ENCODE measurements at places on chromosomes 2 and 18.

GRCh38 chr18:14921031-14921430 is 173.1 kb downstream of the ANKRD30B start:
- DNase-seq: no peak

GRCh38 chr2:230866756-230867523 is 2.2 kb downstream of the ITM2C start:
- peak; percentile 51 for DNase-seq

DNA sequence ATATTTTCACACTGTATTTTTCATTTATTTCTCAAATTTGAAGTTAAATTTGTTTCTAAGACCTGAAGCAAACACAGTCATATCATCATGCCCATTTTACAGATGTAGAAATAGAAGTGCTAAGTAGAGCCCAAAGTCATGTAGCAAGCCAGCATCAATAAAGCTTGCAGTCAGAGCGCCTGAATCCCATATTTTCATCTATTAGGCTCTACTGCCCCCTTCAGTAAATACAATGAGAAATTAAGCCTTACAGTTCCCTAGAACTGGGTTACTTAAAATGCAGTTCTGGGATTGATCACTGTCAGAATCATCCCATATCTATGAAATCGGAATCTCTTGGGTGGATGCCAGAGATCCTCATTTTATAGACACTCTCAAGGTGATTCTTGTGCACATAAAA is 419.9 kb downstream of the TGIF1 start:
- peak; percentile 63 for DNase-seq

DNA sequence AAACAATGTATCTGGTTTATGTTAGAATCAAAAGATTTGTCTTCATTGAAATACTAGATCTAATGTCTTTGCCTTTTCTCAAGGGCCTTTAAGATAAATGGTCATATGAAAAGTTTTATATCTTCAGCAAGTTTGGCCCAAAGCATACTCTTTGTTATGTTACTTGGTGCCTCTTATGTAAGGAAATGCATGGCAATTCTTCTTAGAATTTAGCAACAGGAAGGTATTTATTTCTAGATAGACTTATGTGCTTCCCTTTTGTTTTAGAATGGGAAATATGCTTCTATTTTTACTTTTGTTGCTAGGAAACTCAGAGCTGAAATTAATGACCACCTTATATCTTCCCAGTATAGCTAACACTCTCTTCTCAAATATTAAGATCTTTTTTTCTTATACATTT is 117.4 kb upstream of the DLX2 start:
- no peak for DNase-seq

DNA sequence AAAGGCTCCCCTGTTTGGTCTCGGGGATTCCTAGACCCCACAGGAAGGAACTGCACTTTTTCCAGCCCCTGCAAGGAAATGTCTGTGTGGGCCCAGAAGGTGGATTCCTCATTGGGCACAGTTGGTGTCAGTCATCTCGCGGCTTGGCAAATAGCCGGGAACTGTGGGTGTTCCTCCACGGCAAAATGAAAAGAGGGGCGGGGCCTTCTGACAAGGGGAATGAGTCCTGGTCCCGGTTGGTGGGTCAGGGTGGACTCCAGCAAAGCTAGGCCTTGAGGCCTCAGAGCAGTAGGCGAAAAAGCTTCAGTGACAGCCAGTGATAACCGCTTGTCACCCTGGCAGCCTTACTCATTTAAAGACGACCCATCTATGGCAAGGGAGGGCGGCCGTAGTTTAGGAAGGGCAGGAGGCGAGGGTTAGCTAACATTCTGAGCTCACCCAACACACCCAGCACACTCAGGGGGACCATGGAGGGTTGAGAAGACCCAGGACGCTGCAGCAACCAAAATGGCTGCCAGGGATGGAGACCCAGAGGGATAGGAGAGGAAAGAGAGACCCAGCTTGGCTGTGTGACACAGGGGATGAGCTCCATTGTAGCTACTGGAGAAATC is 16.5 kb downstream of the SLC4A3 start:
- DNase-seq: no peak

- DNase-seq: no peak
Measured at GRCh38 chr2:112793449-112793978, 9.2 kb upstream of the IL1A start.
